Foreskin melanocyte (primary cell): ENCODE measurements at places on chromosomes 1 and 21.

DNA sequence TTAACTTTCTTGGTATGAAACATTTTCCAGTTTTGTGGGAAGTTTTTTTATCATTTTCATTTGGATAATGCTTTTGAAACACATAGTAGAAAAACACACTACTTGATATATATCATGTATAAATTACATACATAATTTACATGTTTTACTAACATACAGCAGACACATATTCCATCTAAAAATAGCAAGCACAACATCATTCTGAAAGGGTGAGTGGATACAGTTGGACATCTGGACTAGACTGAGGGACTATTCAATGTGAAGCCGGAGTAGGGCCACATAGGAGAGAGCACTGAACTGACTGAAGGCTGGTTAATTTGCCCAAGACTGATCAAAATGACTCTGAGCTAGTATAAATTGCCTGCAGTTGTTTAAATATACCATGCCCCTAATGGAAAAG is 11.7 kb downstream of the CDKN2C start:
- peak; percentile 48 for DNase-seq

- peak; percentile 11 for DNase-seq
These were observed 56.4 kb upstream of the RGS7 start for GRCh38 chr1:241413386-241413785.

DNA sequence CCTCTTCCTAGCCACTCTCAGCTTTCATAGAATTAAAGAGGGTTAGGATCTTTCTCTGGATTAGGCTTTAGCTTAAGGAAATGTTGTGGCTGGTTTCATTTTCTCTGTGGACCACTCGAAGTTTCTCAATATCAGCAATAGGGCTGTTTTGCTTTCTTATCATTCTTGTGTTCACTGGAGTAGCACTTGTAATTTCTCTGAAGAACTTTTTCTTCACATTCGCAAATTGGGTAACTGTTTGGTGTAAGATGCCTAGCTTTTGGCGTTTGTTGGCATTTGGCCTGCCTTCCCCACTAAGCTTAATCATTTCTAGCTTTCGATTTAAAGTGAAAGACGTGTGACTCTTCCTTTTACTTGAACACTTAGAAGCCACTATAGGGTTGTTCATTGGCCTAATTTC is 210.8 kb upstream of the PROX1 start:
- DNase-seq, result no peak

DNA sequence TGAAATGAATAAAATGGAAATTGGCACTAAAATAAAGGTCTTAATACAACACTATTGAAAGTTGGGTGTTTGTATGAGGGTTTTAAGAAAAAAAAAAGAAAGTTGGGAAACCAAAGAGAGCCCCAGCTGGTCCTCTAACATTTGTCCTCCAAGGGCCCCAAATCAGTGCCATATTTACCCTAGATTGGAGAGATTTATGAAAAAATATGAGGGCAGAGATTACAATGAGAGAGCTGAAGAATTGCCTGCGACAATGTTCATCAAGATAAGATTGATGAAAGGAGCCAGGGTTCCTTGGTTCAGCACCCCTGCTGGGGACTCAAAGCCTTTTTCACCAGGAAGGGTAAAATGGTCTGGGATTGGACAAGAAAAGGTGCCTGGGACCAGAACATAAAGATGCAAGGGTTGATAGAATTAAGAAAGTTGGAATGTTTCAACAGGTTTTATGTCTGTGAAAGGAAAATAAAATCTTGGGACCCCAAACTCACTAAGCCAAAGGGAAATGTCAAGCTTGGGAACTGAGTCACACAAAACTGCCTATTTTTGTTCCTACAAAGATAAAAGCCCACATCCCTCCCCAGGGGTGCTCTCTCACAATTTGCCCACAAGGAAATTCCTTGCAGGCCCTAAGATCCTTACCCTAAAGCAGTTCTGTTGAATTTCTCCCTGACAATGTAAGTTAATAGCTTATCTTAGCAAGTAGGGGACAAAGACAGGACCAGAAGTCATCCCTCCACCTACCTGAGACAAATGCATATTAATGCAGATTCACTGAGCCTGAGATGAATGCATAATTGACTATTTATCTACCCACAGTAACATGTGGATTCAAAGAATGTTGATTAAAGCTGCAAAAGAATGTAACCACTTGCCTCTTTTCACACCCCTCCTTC is 26.8 kb downstream of the CBR1 start:
- DNase-seq, result no peak

- DNase-seq, result no peak
These were observed 20.3 kb downstream of the SUSD4 start for GRCh38 chr1:223343692-223344091.

GRCh38 chr1:3308053-3308452 is 146.4 kb upstream of the ARHGEF16 start:
- no peak for DNase-seq
